Gastrocnemius medialis (tissue), 4 donors: ENCODE measurements at places on chromosomes 5 and 9.

GRCh38 chr9:77183581-77183980, 6.2 kb downstream of the VPS13A start:
- no peak for DNase-seq

GRCh38 chr9:128607642-128608350, 48.9 kb downstream of the DYNC2I2 start:
- DNase-seq: peak; percentile 88

DNA sequence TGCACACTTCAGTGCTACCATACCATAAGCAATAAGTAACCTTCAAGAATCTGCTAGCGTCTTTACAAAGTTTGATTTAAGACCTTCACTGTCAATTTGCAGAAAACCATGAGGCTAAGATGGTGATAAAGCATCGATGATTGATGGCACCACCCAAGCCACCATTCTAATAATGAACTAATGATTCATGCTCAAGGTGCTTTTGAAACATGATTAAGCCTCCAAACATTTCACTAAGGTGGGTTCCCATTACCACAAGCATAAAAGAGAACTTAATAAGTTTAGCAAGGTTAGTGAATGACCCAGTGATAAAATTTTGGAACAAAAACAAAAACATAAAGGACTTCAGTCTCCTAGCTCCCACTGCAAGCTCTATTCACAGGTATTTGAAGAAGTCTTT, 214.7 kb downstream of the FBXL17 start:
- no peak for DNase-seq

GRCh38 chr9:105396441-105396840, 51.4 kb upstream of the FSD1L start:
- DNase-seq: no peak

- no peak for DNase-seq
These were observed 18.0 kb upstream of the FBP2 start for GRCh38 chr9:94611638-94612068.

- DNase-seq: no peak
These were observed 61.8 kb downstream of the ABCA1 start for GRCh38 chr9:104866191-104866590.

DNA sequence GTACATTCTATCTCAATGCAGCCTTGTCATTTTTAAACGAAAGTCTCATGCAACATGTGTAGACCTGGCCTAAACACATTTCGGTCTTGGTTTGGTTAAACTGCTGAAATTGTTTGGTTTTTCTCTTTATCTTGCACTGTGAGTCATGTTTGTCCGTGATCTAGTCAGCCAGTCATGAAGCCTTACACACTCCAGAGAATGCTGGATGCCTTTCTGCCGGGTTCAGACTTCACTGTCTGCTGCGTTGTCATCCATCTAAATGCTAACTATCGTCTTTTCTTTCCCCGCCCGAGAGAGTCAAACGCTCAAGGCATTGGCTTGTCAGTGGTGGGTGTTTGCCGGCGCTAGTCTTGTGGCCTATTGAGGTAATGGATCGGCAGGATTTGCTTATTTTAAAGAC, 1194.6 kb upstream of the WWC1 start:
- no peak for DNase-seq

GRCh38 chr5:135569755-135570452, 8.9 kb downstream of the CXCL14 start:
- DNase-seq: no peak

DNA sequence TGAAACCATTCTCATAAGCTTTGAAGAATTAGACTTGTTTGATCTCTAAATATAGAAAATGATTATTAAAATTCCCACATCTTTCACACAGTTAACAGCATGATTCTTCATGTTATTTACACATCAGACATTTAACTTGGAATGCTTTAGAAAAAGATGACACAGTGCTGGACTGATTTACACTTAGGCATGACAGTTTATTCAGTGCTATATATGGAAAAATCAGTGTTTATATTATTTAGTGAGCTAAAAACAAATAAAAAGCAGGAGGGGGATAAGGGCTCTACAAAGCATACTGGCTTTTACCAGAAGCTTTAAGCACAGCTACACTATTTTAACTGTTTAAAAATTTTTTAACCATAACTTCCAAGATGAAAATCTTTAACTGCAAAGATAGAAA, 30.0 kb downstream of the CDC37L1 start:
- no peak for DNase-seq

DNA sequence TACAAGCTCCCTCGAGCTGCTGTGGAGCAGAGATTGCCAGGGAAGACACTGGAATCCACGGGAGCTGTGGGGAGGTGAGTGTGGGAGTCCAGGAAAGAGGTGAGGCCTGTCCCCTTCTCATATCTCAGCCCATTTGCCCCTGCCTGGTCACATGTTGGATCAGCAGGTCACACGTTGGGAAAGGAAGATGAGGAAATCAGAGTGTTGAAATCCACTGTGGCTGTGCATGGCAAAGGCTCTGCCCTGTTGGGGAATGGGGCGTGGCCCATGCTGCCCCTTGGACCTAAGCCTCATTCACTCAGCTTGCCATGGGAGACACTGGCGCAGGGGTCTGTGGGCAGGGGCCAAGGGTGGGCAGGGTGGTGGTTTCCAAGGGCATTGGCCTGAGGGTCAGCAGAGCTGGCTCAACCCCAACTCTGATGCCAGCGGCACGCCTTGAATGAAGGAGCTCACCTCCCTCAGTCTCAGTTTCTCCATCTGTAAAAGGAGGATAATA, 85.4 kb upstream of the CPEB4 start:
- DNase-seq: peak; percentile 35

DNA sequence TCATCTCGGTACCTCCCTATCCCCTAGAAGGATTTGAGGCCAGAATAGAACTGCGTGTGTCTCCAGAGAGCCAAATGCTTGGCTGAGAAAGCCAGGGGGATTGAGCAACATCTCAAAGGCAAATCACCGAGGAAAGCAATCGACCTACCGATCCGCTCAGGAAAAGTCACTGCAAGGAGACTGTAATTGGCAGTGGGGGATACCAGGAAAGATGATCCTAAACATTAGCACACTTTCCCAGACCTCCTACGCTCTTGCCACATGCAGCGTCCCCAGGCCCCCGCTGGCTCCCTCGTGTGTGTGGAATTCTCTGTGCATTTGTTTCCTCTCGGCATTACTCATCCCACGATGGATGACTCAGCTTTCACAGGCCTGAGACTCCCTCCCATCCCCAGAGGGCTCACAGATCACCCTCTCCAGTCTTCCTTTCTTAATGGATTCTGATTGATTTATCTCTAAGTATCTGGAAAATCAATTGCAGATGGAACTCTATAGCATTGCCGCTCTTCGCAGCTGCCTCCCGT, 82.2 kb upstream of the ICE1 start:
- DNase-seq: peak; percentile 89

DNA sequence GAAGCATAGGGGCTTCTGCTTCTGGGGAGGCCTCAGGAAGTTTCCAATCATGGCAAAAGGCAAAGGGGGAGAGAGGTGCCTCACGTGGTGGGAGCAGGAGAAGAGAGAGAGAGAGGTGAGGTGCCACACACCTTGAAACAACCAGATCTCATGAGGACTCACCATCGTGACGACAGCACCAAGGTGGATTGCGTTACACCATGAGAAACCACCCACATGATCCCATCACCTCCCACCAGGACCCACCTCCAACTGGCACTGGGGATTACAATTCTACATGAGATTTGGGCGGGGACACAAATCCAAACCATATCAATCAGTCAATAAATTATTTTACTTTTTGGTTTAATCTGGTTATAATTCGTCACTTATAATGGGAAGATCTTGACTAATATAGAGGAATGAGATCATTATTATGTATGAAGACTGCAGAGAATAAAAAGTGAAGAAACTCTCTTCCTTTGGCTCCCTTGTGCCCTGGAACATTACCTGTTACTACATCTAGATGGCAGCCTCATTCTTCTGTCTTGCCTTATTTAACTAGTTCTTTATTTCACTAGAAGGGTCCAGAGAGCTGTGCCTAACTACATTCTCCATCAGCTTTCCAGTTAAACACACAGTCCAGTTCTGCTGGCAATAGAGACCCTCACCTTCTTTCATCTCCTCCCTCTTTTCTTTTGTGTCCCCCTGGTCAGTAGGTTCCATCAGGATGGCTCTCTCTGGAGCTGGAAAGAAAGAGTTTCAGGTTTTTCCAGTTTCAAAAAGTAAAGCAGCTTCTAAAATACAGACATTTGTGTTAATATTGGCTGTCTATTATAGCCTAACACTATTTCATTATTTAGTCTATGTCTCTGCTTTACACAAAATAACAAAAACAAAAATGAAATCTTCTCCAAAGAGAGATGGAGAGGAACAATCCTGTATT, 21.7 kb upstream of the SPINK7 start:
- DNase-seq: no peak

DNA sequence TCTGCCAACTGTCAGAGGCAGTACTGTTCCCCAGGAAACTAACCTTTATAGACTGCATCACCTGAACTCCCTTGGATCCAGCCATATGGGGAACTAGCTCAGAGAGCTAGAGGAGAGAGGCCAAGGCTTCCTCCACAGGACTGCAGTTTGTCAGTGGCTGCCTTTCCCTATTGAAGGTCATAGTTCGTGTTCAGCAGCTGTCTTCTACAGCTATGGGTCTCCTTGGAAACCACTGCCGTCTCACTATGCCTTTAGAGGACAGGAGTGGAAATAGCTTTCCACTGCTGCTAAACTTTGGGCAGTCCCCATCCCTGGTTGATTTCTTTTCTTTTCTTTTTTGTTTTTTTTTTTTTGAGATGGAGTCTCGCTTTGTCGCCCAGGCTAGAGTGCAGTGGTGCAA, 4.4 kb upstream of the SLIT3 start:
- DNase-seq: no peak

DNA sequence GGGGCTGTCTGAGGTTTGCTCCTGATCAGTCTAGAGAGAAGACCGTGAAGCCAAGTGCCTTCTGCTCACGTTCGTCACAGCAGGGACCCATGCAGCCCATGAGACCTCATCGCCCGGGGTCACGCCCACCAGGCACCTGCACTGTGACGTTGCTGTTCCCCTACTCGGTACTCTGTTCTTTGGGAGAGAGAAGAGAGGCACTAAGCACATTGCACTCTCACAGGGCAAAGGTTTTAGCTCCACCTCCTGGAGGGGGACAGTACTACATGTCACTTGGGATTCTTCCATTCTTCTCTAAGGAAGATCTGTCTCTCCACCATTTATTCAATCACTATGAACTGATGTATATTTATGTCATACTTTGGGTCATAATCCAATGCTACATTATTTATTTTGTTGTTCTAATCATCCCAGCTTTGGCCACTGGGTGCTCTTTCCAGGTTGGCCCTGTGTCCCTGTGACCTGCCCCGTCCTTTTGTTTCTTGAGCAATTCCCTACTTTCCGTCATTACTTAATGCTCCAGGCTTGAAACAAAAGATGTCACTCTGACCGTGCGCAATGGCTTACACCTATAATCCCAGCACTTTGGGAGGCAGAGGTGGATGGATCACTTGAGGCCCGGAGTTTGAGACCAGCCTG, 31.4 kb upstream of the BRD3 start:
- DNase-seq: no peak
